Fibroblast of lung (primary cell): ENCODE measurements at places on chromosomes 7 and 10. TPM values are rescaled to one million over a fixed set of nuclear protein-coding genes. Genes with fewer than 3 reads are reported as not detected.
A peak's percentile ranks its signal among the peaks of the same experiment; 100 is the strongest.

GRCh38 chr10:43282881-43283280 is 16.0 kb upstream of the RASGEF1A start:
- H3K4me1 ChIP-seq = no peaks in the 10 kb centered on the region
- H3K36me3 ChIP-seq = no peaks in the 10 kb centered on the region
- H3K27me3 ChIP-seq = no peaks in the 10 kb centered on the region

DNA sequence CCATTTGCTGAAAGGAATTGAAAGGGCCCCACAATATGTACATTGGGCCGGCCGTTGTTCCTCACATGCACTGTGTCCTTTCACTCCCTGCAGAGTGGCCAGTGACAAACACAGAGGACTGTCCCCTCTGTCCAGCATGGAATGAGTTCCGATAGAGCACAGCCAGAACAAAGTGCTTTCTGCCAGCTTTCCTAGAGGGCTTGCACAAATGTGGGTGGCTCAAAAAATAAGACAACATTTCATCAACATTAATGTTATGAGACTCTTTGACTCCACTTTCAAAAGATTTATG is 2.4 kb downstream of the PKD2L1 start:
- H3K36me3 ChIP-seq = no peaks in the 10 kb centered on the region
- H3K27me3 ChIP-seq = peaks cover 45% of the 10 kb centered on the region
- H3K4me1 ChIP-seq = no peaks in the 10 kb centered on the region
- no peak overlapping the region for H3K27ac ChIP-seq
- H3K4me3 ChIP-seq = no peak overlapping the region

DNA sequence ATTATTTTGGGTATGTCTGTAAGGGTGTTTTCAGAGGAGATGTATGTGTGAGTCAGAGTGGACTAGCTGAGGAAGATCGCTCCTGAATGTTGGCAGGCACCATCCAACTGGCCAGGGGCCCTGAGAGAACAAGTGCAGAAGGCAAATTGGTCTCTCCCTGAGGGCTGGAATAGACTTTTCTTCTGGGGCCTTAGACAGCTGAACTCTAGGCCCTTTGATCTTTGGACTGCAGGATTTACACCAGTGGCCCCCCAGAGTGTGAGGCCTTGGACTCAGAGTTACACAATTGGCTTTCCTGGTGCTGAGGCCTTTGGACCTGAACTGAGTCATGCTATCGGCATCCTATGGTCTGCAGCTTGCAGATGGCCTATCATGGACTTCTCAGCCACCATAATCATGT is 217.2 kb downstream of the REEP3 start:
- H3K27ac ChIP-seq = no peak overlapping the region
- no peaks in the 10 kb centered on the region for H3K27me3 ChIP-seq
- H3K4me1 ChIP-seq = no peaks in the 10 kb centered on the region
- peak; percentile 59 for DNase-seq
- H3K4me3 ChIP-seq = no peak overlapping the region

GRCh38 chr7:157208571-157209413 is 70.1 kb downstream of the UBE3C start:
- H3K27me3 ChIP-seq = no peaks in the 10 kb centered on the region
- H3K36me3 ChIP-seq = peaks cover 5% of the 10 kb centered on the region
- H3K4me3 ChIP-seq = no peak overlapping the region
- DNase-seq = no peak
- H3K27ac ChIP-seq = no peak overlapping the region
- no peaks in the 10 kb centered on the region for H3K4me1 ChIP-seq

DNA sequence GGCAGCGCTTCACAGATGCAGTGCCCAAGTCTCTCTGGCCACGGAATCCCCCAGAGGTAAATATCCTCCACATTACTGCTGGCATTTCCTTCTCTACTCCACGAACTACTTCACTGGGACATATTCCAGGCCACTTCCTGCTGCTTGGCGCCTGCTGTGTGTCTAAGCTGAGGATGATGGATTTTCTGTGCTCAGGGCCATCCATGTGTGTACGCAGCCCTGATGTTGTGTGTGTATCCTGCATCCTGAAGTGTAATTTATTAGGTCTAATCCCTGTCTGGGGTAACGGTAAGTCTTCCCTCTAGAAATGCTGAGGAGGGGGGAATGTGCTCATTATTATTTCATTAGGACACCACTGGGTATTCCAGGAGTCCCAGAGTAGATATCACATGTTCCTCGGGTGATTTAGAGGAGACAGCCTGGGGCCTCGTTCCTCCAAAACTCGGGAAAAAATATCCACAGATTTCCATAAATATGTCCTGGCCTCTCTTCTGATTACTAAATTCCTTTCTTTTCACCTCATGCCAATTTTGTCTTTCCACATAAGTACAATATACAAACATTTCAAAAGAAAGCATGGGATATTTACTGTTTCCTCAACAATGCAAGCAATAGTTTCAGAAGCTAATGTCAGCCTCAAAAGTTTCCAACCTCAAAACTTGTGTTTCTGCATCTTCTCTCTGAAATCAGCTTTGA is 25.5 kb upstream of the HABP2 start:
- no peak overlapping the region for H3K27ac ChIP-seq
- H3K4me1 ChIP-seq = no peaks in the 10 kb centered on the region
- no peak overlapping the region for H3K4me3 ChIP-seq
- DNase-seq = no peak
- no peaks in the 10 kb centered on the region for H3K27me3 ChIP-seq
- H3K36me3 ChIP-seq = no peaks in the 10 kb centered on the region

- H3K27me3 ChIP-seq = peaks cover 5% of the 10 kb centered on the region
These were observed 17.1 kb upstream of the AMZ1 start for GRCh38 chr7:2670720-2671391.

- no peaks in the 10 kb centered on the region for H3K4me1 ChIP-seq
- H3K36me3 ChIP-seq = no peaks in the 10 kb centered on the region
- no peak overlapping the region for H3K27ac ChIP-seq
These were observed 69.1 kb downstream of the SRPK2 start for GRCh38 chr7:105319578-105319977.

DNA sequence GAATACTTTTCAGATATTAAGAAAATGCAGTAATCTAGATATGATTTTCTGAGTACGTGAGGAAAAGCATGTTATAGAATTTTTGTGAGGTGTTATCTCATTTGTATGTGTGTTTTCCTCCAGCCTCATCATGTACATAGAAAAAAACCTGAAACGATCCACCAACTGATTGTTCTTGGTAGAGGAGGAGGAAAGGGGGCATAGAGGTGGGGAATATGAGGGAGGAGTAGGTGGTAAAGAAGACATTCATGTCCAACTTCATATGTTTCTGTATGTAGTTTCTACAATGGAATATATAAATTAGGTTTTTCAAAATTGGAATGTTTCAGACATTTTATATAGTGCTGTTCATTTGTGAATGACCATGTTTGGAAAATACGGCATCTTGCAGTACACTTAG is 109.4 kb downstream of the TRIM24 start:
- H3K36me3 ChIP-seq = peaks cover 1% of the 10 kb centered on the region
- H3K4me3 ChIP-seq = no peak overlapping the region
- no peak for DNase-seq
- H3K27ac ChIP-seq = no peak overlapping the region
- no peaks in the 10 kb centered on the region for H3K27me3 ChIP-seq

DNA sequence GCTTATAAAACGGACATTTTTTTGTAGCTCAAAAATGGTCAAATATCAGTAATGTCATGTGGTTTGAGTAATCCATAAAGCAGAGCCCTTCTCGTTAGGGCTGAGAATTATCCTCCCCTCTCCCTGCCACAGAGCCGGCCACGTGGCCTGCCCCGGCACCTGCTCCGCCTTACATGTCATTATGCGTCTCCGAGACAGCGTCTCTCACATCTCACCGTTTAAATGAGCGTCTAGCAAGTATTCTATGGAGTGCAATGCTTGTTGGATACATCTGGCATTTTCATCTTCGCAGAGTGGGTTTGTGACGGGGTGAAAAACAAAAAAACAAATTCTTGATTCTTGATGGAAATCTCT is 86.1 kb downstream of the CUX1 start:
- no peaks in the 10 kb centered on the region for H3K27me3 ChIP-seq
- H3K36me3 ChIP-seq = no peaks in the 10 kb centered on the region
- H3K27ac ChIP-seq = no peak overlapping the region
- no peak for DNase-seq
- no peak overlapping the region for H3K4me3 ChIP-seq

- no peak for DNase-seq
- H3K4me1 ChIP-seq = no peaks in the 10 kb centered on the region
- no peaks in the 10 kb centered on the region for H3K36me3 ChIP-seq
These were observed 64.6 kb upstream of the MGMT start for GRCh38 chr10:129402459-129402858.

DNA sequence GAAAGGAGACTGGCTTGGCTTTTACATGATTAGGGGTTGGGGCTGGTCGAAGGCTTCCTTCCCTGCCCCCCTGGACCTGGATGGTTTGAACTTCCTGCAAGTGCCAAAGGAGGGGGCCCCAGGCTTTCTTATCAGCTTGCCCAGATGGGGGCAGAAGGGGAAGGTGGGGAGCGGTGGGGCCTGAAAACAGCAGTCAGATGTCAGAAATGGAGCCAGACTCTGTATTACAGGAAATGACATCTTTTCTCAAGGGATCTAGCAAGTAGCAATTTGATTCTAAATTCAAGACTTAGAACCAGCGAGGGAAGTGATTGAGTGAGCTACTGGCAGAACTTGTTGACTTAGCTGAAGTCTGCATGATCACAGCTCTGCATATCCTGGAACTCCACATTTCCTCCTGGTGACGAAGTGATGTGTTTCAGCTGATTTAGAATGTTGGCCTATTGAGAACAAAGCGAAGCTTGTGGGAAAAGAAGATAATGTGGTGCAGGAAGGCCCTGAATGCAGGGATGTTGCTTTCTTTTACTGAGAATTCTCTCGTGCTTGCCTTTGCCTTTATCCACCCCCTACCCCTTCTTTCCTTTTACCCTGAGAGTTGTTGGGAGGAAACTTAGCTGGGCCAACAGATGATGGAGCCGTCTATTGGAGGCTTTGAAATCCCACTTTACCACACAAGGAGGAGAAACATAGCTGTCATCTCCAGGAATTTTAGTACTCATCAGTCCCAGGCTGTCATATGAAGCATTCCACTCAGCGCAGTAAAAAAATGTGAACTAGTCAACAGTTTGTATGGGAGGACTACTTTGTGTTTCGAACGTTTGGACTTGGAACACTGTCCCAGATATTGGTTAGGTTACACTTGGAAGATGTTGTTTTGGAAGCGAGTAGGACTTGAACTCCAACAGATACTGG is 43.2 kb downstream of the CCNY start:
- no peaks in the 10 kb centered on the region for H3K27me3 ChIP-seq
- DNase-seq = peak; percentile 73
- H3K4me3 ChIP-seq = no peak overlapping the region
- no peaks in the 10 kb centered on the region for H3K36me3 ChIP-seq

DNA sequence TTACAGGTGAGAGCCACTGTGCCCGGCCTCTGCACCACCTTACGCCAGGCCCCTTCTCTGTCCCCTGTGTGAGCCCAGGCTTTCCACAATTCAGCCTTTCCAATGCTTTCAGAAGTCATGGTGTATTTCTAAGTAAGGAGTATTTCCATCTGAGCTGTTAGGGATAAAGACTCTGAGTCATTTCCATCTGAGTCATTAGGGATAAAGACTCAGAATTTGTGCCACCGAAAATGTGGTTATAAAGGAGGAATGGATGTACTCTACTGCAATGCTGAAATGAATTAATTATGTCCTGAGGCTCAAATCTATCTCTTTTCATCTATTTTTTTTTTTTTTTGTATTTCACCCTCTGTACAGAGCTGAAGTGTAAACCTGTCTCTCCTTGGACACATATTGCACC is 84.0 kb downstream of the GATA3 start:
- H3K27me3 ChIP-seq = no peaks in the 10 kb centered on the region
- H3K4me3 ChIP-seq = no peak overlapping the region
- no peak overlapping the region for H3K27ac ChIP-seq
- no peaks in the 10 kb centered on the region for H3K4me1 ChIP-seq
- H3K36me3 ChIP-seq = no peaks in the 10 kb centered on the region
- DNase-seq = no peak

- H3K27me3 ChIP-seq = no peaks in the 10 kb centered on the region
- no peak overlapping the region for H3K27ac ChIP-seq
- H3K36me3 ChIP-seq = no peaks in the 10 kb centered on the region
- H3K4me1 ChIP-seq = no peaks in the 10 kb centered on the region
- peak; percentile 71 for DNase-seq
These were observed 57.4 kb downstream of the PPP1R17 start for GRCh38 chr7:31744294-31744874.

DNA sequence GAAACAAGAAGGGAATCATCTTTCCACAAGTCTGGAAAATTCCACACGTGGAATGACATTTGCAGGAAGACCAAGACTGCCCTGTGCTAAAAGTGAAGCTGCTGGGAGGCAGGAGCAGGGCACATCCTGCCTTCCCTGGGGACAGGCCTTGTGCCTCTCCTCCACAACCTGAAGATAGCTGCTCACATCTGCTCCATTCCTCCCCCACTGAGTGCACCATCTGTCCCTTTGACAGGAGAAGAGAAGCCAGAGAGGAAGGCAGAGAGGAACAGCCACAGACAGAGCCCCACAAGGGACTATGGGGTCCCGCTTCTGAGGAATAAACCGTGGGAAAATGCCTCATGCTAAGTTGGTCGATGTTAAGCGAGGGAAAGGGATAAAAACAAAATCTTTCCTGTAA is 15.9 kb upstream of the FAM171A1 start:
- peaks cover 4% of the 10 kb centered on the region for H3K27me3 ChIP-seq
- H3K4me1 ChIP-seq = no peaks in the 10 kb centered on the region
- no peak for DNase-seq

EPO gene
- total RNA-seq = not detected in 2 replicates

DLD gene
- 44.2 and 48.6 TPM in 2 replicates for total RNA-seq
